Esophagus squamous epithelium (tissue), 5 donors: ENCODE measurements at places on chromosomes 2 and 18. TPM values are rescaled to one million over a fixed set of nuclear protein-coding genes. Genes with fewer than 3 reads are reported as not detected.

The RRM2 gene
- total RNA-seq, result 65.1 TPM

The SMAD7 gene
- 12.2 TPM for total RNA-seq

The CAPN14 gene
- total RNA-seq, result 124 TPM

The LIMS4 gene
- not detected for total RNA-seq

The SLC5A7 gene
- total RNA-seq, result not detected

The EIF2AK2 gene
- total RNA-seq, result 8.1 TPM

The MARCHF7 gene
- total RNA-seq, result 132 TPM

DNA sequence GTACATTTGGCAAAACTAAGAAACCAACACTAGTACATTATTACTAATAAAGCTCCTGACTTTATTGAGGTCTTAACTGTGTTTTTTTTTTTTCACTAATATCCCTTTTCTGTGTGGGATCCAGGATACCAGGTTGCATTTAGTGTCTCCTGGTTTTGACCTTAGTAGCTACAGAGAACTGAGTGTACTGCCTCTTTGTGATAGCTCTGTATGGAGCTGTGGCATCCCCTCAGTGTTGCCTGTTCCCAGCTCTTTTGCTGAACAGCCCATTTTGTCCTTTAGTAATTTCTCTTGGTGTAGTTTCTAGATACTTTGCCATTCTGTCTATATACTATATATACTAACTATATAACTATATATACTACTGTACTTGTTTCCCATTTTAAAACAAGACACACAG, 31.6 kb downstream of the KCMF1 start:
- no peak overlapping the region for H3K27ac ChIP-seq
- H3K27me3 ChIP-seq, result no peaks in the 10 kb centered on the region
- no peak for DNase-seq
- H3K4me3 ChIP-seq, result no peak overlapping the region
- H3K4me1 ChIP-seq, result no peaks in the 10 kb centered on the region

DNA sequence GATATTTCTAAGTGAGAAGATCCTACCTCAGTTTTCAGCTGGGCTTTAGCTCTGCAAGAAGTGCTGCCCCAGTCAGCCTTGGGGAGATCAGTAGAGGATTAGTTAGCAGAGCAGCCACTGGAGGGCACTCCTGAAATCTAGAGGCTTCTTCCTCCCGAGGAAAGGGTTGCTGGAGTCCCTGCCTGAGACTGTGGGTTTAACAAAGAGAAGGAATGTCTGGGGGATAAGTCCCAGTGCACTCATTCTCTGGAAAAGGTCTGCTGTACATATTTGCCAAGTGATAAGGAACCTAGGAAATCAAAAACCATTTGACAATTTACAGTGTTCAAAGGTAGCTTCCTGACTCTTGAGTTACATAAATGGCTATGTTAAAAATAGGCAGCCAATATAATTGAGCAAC, 207.2 kb downstream of the SLC8A1 start:
- H3K4me3 ChIP-seq, result no peak overlapping the region
- DNase-seq, result no peak
- no peaks in the 10 kb centered on the region for H3K4me1 ChIP-seq
- no peaks in the 10 kb centered on the region for H3K36me3 ChIP-seq
- no peaks in the 10 kb centered on the region for H3K27me3 ChIP-seq
- H3K27ac ChIP-seq, result no peak overlapping the region

DNA sequence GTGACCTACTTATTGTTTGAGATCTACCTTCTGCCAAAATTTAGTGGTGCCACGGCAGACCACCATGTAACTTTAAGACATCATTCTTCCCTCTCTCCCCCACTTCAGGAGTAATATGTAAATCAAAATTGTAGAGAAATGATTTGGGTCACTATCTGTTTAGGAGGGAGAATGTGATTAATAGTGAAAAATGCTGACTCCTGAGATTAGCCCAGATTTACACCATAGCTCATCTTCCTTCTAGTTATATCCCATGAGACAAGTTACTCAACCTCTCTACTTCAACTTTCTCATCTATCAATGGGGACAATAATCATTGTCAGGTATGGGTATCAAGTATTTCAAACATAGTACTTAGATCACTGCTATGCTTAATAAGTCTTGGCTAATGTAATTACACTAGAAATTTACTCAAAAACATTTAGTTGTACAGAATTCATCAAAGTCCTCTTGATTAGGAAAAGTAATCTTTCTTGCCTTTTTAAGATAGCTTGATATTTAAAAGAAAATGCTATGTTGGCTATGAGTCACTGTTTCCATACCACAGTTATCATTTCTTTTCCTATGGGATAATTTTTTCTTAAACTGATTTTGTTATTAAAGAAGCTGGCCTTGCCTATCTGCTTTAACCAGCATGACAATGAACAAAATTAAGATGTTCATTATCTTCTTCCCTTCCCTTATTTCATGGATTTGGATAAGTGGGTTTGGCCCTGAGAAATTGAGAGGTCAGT, 1038.9 kb upstream of the ZEB2 start:
- H3K4me1 ChIP-seq, result peaks cover 8% of the 10 kb centered on the region
- H3K36me3 ChIP-seq, result no peaks in the 10 kb centered on the region
- no peak overlapping the region for H3K4me3 ChIP-seq
- H3K27ac ChIP-seq, result no peak overlapping the region
- no peaks in the 10 kb centered on the region for H3K27me3 ChIP-seq
- no peak for DNase-seq

- no peak overlapping the region for H3K4me3 ChIP-seq
- no peaks in the 10 kb centered on the region for H3K36me3 ChIP-seq
- no peak overlapping the region for H3K27ac ChIP-seq
- no peaks in the 10 kb centered on the region for H3K4me1 ChIP-seq
- DNase-seq, result no peak
Observed at GRCh38 chr18:22283116-22283395, 113.7 kb downstream of the GATA6 start.

- H3K27me3 ChIP-seq, result no peaks in the 10 kb centered on the region
- no peak overlapping the region for H3K27ac ChIP-seq
- H3K4me3 ChIP-seq, result no peak overlapping the region
- H3K36me3 ChIP-seq, result no peaks in the 10 kb centered on the region
Observed at GRCh38 chr18:21914739-21915319, 174.2 kb downstream of the MIB1 start.

DNA sequence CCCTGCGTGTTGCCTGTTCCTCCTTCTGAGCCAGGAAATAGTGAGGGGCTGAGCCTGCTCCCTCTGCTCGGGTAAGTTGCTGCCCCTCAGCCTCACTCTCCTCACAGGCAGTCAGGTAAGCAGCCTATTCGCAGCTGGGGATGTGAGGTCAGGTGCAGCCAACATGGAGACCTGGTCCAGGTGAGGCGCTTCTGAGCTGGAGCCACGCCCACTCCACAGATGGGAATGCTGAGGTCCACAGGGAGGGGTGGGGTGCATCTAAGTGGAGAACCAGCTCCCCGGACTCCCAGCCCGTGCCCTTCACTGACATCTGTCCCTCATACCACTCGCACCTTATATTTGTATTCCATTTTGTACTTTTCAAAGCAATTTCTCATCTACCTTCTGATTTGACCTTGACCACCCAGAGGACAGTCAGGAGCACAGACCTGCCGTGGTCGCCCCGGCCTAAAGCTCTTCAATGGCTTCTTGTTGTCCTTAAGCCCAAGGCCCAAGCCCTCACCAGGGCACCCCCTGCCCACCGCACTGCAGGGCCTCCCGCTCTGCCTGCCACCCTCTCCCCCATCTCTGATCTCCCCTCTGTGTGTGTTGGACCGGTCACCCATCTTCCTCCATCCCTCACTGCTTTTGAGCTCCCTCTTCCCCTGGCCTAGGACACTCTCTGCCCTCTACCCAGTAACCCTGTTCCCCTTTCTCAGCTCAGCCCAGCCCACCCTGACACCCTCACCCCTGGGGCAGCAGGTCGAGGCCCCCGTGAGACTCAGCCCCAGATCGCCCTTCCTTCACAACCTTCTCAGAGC, 49.2 kb upstream of the TAF1B start:
- no peak overlapping the region for H3K4me3 ChIP-seq
- H3K27ac ChIP-seq, result no peak overlapping the region
- H3K27me3 ChIP-seq, result no peaks in the 10 kb centered on the region

DNA sequence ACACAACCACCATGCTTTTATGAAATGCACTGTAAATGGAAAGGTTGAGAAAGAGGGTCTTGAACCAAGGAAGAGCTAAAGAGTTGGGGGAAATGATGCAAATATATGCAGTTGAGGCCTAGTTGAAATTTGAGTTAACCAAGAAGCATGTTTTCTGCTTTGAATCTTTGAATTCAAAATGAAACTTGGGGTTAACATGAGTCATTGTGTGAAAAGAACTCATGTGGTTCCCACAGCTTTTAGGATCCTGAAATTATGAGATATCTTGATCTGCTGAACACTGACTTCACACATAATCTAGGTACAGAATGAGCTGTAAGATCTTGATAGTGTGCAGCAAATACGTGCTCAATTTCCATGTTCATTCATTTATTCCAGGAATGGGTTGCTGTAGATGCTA, 422.9 kb upstream of the TRIB2 start:
- no peak overlapping the region for H3K27ac ChIP-seq
- no peak for DNase-seq

GRCh38 chr2:129080715-129081476, 762.2 kb upstream of the HS6ST1 start:
- H3K27ac ChIP-seq, result no peak overlapping the region
- H3K4me3 ChIP-seq, result no peak overlapping the region
- no peak for DNase-seq
- H3K27me3 ChIP-seq, result no peaks in the 10 kb centered on the region

GRCh38 chr2:54394392-54394791, 61.7 kb upstream of the SPTBN1 start:
- H3K4me1 ChIP-seq, result no peaks in the 10 kb centered on the region
- no peaks in the 10 kb centered on the region for H3K36me3 ChIP-seq

- DNase-seq, result no peak
- peaks cover 10% of the 10 kb centered on the region for H3K4me1 ChIP-seq
- no peaks in the 10 kb centered on the region for H3K27me3 ChIP-seq
- H3K27ac ChIP-seq, result no peak overlapping the region
- H3K4me3 ChIP-seq, result peak overlapping the region; percentile 67
- H3K36me3 ChIP-seq, result no peaks in the 10 kb centered on the region
Observed at GRCh38 chr2:110679337-110679707, 1.5 kb upstream of the BUB1 start.

DNA sequence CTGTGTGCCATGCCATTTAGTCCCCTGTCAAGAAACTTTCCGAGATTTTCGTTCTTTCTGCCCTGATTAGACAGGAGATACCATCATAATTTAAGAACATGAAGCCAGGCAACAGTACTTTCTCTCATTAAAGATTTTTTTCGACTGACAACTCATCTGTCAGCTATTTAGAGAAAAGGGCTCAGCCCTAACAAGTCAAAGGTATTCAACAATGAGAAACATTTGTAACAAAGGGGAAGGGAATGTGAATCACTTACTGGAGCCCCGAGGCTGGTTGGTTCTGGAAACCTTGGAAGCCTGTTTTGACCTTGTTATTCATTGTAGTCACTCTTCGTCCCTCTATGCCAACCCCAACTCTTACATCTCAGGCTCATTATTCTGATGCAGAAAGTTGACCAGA, 199.4 kb downstream of the SPP2 start:
- no peak overlapping the region for H3K4me3 ChIP-seq
- no peaks in the 10 kb centered on the region for H3K27me3 ChIP-seq
- peak overlapping the region; percentile 74 for H3K27ac ChIP-seq
- DNase-seq, result no peak
- peaks cover 19% of the 10 kb centered on the region for H3K4me1 ChIP-seq

DNA sequence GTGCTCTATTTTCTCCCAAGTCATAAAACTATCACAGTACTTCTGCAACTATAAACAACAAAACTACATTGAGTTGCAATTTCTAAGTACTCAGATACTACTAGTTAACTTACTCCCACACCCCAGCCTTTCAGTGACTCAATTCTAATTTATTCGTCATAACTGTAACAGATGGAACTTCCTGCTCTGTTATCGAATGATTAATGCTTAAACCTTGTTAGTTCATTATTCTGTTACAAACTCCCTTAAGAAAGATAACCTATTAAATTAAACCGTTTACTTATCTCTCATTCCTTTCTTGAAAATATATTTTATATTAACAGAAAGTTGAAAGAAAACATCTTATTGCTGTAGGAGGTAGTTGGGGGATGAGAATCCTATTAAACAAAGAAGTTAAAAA, 17.0 kb downstream of the TNFAIP6 start:
- no peak overlapping the region for H3K4me3 ChIP-seq
- no peaks in the 10 kb centered on the region for H3K27me3 ChIP-seq
- no peak for DNase-seq
- H3K4me1 ChIP-seq, result no peaks in the 10 kb centered on the region
- H3K27ac ChIP-seq, result no peak overlapping the region
- no peaks in the 10 kb centered on the region for H3K36me3 ChIP-seq

DNA sequence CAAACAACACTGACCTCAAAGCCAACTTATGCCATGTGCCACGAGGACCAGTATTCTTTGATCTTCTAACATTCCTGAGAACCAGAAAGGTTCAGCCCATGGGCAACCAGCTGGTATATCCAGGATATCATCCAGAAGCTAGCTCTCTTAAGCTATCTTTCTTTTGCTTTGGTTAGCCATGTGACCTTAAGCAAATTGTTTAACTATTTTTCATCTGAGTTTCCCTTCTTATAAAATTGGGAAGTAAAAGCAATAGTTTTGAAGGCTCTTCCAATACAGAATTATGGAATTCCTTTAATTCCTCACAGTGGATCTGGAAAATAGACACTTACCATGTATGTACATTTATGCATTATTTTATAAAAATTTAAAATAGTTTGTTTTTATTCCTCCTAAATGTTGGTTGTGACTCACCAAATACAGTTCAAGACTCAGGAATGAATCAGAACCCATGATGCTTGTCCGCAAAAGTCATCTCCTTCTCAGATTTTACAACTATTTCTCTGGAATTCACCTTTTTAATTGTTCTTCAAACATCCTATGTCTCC, 435.7 kb downstream of the ZEB2 start:
- H3K4me1 ChIP-seq, result peaks cover 5% of the 10 kb centered on the region
- no peak overlapping the region for H3K4me3 ChIP-seq
- no peak for DNase-seq
- H3K36me3 ChIP-seq, result no peaks in the 10 kb centered on the region

DNA sequence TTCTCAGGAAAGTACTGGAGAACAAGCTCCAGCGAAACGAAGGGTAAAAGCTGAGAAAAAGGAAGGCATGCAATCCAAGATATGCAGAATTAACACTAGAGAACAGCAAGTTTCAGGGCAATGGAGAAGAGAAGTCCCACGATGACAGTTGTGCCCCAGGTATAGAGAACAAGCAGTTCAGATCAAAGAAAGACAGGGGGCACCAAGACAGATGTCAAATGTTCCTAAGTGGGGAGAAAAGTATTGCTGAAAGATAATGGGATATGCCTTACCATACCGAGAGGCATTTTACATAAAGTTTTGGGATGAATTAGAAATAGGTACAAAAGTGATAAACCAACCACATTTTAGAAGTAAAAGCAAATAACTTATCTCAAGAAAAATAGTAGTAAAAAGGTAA, 79.1 kb upstream of the UBE2E3 start:
- H3K36me3 ChIP-seq, result no peaks in the 10 kb centered on the region
- no peak overlapping the region for H3K27ac ChIP-seq
- H3K4me1 ChIP-seq, result no peaks in the 10 kb centered on the region
- no peak overlapping the region for H3K4me3 ChIP-seq
- DNase-seq, result no peak
- no peaks in the 10 kb centered on the region for H3K27me3 ChIP-seq
